ENCODE measurements at places on chromosomes 5 and 9.

- no peak for DNase-seq
Observed at GRCh38 chr5:136594416-136594815, 229.1 kb upstream of the TRPC7 start.

GRCh38 chr5:82620957-82621600, 342.9 kb upstream of the RPS23 start:
- no peak for DNase-seq

GRCh38 chr5:111932628-111933027, 175.6 kb upstream of the NREP start:
- DNase-seq: no peak

GRCh38 chr9:136495238-136495800, 12.5 kb upstream of the SEC16A start:
- DNase-seq: no peak

GRCh38 chr9:89481538-89481915, 16.4 kb downstream of the SEMA4D start:
- DNase-seq: no peak

GRCh38 chr5:32953694-32954093, 242.6 kb downstream of the NPR3 start:
- DNase-seq: no peak

- DNase-seq: no peak
Observed at GRCh38 chr5:12566441-12566840, 662.2 kb upstream of the CTNND2 start.

DNA sequence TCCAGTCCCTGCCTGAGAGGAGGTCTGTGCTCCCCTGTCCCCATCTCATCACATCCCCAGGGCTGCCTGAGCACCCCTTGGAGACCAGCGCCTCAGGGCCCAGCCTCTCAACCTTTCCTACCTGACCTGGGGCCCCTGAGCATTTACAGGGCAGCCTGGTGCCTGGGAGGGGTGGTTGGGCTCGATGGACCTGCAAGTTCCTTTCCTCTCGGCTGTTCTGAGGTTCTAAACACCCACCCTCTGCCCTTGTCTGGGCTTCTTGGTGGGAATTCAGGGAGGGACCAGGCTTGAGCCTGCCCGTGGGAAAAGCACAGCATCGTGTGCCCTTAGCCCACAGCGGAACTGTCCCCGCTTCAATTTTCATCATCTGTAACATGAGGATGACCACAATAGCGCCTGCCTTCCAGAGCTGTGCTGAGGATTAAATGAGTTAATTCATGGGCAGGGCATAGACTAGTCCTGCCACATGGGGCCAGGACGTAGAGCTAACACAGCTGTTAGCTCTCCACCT, 91.0 kb upstream of the SH3PXD2B start:
- no peak for DNase-seq

- no peak for DNase-seq
Observed at GRCh38 chr5:94017579-94017978, 276.2 kb upstream of the POU5F2 start.

DNA sequence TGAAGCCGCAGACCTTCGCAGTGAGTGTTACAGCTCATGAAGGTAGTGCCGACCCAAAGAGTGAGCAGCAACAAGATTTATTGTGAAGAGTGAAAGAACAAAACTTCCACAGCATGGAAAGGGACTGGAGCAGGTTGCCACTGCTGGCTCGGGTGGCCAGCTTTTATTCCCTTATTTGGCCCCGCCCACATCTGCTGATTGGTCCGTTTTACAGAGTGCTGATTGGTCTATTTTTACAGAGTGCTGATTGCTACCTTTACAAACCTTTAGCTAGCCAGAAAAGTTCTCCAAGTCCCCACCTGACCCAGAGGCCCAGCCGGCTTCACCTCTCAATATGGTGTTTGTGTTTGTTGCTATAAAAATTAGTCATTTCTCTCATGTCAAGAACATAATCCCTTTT, 49.7 kb downstream of the RECK start:
- no peak for DNase-seq

DNA sequence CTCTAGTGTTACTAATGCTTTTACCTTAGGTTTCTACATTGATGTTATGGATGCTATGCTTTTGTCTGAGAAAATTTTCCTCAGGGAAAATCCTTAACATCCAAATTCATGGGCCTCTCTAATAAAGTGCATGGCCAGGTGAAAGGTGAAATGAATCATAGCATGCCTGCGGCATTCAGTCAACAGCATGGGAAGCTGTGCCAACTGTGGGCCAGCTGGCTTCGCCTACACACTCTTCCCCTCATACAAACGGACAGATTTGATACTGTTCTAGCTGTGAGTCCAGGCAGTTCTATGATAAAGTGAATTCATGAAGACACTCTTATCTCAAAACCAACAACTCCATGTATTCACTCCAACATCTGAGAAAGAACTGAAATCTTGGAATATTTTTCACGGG, 374.1 kb downstream of the PLK2 start:
- no peak for DNase-seq

DNA sequence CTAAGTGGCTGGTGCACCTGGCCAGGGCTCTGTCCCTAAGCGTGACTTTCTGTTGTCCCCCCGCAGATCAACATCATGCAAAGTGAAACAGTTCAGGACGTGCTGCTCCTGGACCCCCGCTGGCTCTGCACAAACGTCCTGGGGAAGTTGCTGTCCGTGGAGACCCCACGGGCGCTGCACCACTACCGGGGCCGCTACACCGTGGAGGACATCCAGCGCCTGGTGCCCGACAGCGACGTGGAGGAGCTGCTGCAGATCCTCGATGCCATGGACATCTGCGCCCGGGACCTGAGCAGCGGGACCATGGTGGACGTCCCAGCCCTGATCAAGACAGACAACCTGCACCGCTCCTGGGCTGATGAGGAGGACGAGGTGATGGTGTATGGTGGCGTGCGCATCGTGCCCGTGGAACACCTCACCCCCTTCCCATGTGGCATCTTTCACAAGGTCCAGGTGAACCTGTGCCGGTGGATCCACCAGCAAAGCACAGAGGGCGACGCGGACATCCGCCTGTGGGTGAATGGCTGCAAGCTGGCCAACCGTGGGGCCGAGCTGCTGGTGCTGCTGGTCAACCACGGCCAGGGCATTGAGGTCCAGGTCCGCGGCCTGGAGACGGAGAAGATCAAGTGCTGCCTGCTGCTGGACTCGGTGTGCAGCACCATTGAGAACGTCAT, 19.7 kb upstream of the CTSL start:
- no peak for DNase-seq

DNA sequence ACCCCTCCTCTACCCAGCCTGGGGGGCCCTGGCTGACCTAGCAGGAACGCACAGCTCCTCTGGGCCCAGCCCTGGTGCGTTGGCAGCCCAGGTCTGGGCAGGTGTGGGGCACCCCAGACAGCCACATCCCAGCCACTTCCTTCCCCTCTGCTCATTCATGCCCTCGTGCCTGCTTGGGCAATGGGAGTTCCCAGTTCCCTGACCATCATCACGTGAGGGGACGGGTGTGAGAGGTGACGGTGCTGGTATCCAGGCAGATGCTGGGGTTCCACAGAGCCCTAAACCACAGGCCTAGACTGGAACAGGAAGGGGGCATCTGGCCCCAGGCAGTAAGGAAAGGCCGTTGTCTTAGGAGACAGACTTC, 8.4 kb downstream of the RALGDS start:
- no peak for DNase-seq

- DNase-seq: no peak
Observed at GRCh38 chr9:136920069-136920468, 24.5 kb downstream of the FBXW5 start.

DNA sequence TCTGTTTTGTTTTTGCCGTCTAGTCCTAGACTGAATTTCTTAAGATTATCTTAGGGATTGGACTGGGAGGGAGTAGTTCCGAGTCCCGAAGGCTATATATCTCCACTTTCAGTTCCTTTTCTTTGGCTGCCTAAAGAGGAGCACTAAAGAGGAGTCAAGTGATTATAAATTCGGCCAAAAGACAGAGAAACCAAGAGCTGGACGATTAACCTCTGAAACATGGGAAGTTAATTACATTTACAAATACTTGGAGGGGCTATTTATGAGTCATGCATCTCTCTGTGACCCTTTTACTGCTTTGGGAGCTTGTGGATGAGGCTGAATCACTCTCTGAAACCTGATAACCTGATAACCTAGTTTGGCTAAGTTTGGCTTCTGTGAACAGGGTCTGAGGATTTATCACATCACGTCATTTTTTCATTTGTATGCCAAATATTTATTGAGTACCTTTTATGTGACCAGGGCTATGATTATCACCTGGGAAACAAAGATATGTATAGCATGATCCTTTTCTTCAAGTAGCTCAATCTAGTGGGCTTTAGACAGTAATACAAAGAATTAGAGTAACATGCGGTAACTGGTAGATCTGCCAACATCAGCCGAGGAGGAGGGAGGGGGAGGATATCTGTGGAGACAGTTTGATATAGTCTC, 180.9 kb downstream of the CD180 start:
- DNase-seq: no peak

GRCh38 chr9:79286992-79287707, 284.6 kb upstream of the TLE4 start:
- no peak for DNase-seq

GRCh38 chr5:78903861-78904260, 81.2 kb downstream of the ARSB start:
- DNase-seq: no peak

DNA sequence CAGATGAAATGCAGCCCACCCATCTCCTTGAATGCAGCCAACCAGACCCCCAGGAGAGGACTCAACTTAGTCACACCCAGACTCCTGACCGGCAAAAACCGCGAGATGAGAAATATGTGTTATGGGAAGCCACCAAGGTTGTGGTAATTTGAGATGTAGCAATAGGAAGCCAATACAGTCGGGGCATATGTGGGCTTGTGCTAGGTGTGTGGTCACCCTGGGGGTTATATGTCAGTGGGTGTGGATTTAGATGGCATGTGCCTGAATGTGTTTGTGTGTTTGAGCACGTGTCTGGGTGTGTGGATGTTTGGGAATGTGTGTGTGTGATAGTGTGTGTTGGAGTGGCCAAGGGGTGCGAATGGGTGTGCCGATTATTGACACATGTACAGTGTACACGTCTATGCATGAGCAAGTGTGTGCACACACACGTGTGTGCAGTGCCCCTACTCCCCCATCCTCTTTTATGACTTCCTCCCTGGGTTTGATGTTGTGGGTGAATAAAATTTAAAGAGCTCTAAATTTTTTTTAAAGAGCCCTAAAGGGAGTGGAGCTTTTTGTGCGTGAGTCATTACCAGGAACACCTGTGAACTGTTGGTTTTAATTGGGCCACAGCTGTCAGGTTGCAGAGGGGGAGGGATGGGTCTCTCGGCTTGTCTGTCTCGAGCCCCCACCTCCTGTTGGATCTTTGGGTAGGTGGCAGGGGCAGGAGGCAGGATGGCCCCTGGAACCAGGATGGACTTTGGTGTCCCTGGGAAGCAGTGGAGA, 86.8 kb downstream of the LHX2 start:
- peak; percentile 95 for DNase-seq

DNA sequence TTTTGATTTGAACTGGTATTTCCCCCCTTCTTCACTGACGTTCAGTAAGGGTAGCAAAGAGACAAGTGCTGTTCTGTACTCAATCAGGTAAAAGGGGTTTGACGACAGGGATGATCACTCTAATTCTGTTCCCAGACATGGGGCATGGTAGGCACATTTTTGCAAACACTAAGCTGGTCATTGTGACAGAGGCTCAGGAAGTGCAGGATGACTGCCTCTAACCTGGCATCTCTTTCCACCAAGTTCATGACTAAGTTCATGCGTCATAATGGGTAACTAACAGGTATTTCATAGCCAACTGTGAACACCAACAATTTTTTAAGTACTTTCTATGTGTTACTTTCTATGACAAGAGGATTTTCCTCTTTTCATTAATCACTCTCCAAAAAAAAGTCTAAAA, 166.5 kb downstream of the MAPKAP1 start:
- no peak for DNase-seq

DNA sequence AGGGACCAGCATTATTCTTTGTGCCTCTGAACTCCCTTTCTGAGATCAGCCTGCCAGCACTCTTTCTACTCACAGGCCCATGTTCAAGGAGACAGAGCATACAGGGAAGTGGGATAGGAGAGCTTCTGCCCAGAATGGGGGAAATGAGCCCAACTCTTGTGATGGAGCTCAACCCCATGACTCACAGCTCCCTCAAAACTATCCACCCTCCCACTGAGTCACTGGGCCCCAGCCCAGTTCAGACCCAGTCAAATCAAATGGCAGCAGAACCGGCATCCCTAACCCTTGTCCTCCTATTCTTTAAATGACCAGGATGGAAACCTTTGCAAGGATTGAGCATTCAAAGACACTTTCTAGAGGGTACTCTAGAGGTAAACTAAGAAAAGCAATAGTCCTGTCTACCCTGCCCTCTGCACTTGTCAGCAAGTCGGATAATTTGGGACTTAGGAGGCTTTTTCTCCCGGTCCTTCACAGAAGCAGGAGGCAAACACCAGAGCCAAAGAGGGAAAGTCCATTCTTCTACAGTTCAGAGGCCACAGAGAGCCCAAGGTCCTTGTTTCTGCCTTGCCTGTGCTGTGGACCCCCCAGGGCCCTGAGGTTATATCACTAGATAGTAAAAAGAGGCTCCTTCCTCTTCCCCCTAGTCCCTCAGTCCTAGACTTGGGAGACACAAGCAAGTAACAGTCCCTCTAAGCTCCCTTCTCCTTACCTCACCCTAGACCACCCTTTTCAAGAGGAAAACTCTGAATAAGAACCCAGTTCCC, 3.2 kb downstream of the ATOSB start:
- no peak for DNase-seq

DNA sequence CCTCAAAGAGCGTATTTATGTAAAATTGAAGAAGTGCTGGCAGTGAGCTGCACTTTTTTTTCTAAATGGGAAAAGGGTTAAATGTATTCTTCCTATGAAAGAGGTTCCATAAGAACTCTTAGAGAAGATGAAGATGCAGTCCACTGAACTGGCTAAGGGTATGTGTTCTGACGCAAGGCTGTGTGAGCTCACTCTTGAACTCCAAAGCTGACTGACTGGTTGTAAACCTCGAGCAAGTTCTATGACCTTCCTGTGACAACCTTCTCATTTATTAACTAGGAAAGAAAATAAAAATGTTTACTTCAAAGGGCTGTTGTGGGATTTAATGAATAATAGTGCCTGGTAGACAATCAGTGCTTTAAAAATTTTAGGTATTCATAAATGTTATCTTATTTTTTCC, 46.7 kb downstream of the POC5 start:
- no peak for DNase-seq

GRCh38 chr9:137828527-137829259, 48.9 kb upstream of the CACNA1B start:
- DNase-seq: no peak

DNA sequence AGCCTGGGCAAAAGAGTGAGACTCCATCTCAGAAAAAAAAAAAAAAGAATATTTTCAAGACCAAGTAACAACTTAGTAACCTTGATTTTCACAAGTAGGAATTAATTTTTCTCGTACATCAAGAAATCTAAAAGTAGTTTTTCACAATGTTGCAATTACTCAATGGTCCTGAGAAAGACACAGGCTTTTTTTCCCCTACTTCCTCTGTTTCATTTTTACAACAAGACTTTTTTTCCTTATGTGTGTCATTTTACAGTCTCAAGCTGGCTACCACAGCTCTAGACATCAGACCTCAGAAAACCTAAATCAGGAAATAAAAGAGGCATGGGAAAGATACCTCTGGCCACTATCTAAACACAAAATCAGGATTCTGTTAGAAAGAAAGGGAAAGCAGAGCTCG, 45.9 kb downstream of the WDR36 start:
- no peak for DNase-seq

- no peak for DNase-seq
Observed at GRCh38 chr5:81646469-81646995, 104.4 kb downstream of the SSBP2 start.

GRCh38 chr9:6219981-6220380, 4.4 kb downstream of the IL33 start:
- no peak for DNase-seq

GRCh38 chr9:80242022-80242421, 670.3 kb downstream of the TLE4 start:
- DNase-seq: no peak

- DNase-seq: no peak
Observed at GRCh38 chr5:3386637-3387036, 209.0 kb upstream of the IRX1 start.

All from SW480 (cell line).